ENCODE measurements at places on chromosomes 11 and 22.

GRCh38 chr11:118609380-118610224, 2.2 kb downstream of the PHLDB1 start:
- DNase-seq = no peak

DNA sequence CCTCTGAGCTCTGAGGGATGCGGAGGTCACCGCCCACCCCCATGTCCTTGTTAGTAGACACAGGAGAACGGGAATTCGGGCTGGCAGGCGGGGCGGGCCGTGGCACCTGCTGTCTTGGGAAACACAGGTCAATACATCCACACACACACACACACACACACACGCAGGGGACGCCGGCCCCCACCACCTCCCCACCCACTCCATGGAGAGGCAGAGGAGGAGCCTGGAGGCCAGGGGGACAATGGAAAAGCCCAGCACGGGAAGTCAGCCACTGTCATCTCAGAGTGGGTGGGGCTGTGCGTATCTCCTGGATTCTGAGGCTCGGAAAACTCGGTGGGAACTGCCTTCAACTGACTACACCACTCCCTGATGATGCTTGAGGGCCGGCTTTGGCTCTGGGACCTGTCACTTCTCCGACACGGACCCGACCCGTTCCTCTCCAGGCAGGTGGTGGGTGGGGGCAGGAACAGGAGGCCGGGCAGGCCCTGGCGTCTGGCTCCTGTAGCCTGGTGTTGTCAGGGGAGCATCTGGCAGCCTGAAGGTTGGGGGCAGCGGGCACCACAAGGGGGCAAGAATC, 18.5 kb upstream of the TMEM184B start:
- DNase-seq = no peak

DNA sequence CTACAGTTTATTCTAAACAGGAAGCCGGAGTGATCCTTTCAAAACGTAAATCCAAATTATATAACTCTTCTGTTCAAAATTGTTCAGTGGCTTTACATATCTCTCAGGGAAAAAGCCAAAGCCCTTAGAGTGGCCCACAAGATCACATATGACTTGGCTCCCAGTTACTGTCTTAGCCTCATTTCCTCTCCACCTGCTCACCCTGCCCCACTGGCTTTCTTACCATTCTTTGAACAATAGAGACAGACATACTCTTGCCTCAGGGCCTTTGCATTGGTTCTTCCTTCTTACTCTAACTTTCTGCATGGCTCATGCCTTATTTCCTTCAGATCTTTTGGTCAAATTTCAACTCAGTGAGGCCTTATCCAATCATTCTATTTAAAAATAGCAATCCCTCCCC, 52.1 kb downstream of the STIM1 start:
- no peak for DNase-seq

- no peak for DNase-seq
Observed at GRCh38 chr22:49726701-49727101, 101.0 kb downstream of the BRD1 start.

DNA sequence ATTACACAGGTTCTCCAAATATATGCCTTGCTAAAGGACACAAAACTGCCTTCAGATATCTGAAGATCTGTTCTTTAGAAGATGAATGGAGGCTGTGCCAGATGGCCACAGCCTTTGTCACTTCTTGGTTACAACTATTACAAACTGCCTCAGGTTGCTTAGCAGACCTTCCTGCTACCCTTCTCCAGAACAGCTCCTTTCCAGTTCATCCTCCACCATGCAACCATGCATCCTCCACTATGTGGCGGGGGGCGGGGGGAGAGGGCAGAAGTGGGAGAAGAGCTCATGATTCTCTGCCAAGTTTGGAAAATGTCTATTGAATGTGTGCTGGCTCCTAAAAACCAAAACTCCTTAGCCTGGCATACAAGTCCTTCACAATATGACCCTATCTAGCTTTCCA, 267.5 kb downstream of the TTC28 start:
- DNase-seq = no peak

DNA sequence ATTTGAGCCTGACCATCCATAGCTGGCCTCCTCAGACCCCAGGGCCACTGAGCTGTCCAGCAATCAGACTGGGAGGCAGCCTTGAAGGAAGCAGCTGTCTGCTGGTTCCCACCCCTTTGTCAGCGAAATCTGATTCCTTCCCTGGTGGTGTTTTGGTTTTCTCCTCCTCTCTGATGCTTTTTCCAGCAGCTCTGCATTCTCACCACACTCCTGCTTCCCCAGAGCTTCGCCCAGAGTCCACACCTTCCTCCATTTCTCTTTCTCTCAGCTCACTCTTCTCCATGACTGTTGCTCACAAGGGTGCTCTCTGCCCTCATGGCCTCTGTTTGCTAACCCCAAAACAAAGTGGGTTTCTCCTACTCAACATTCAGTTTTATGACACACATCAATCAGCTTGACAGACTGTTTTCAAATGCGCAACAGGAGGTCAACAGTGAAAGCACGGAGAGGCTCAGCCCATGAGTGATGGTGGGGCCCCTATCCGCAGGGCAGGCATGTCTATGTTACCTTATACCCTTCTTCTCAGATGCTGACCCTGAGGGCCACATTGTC, 130.6 kb upstream of the MTNR1B start:
- DNase-seq = no peak

DNA sequence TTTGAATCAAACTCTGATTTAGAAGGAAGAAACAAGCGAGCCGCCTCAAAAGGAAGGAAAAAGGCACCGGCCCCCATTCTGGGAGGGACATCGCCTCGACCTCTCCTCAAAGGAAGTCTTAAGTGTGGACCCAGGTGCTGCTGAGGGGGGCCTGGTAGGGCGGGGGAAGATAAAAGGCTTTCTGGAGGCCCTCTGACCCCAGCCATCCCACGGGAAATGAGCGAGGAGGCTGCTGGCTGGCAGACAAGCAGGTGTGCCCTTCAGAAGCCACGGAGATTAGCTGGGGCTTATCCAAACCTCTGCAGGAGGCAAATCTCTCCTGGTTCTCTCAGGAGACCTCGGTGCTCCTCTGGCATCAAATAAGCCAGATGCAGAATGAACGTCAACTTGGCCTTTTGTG, 171.4 kb upstream of the BLID start:
- DNase-seq = no peak

- no peak for DNase-seq
Observed at GRCh38 chr11:120340529-120340928, 4.3 kb downstream of the ARHGEF12 start.

GRCh38 chr11:116955949-116956348, 118.5 kb upstream of the APOA1 start:
- no peak for DNase-seq

DNA sequence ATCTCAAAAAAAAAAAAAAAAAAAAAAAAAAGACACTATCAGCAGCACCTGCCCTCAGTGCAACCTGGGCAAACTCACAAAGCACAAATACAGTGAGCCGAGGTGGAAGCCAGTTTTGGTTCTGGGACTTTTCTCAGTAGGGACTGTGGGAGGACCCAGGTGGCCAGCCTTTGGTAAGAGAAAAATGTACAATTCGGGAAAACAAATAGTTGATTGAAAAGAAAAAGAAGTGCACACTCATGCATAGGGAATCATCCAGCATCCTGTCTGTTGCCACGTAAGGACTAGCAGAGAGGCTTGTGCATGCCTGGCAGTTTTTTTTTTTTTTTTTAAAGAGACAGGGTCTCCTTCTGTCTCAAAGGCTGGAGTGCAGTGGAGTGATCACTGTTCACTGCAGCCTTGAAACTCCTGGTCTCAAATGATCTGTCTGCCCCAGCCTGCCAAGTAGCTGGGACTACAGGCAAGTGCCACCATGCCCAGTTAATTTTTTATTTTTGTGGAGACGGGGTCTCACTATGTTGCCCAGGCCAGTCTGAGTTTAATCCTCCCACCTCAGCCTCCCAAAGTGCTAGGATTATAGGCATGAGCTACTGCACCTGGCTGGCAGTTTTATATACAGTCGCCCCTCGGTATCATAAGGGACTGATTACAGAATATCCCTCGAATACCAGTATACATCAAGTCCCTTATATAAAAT, 36.7 kb downstream of the TPST2 start:
- DNase-seq = no peak

GRCh38 chr11:116731097-116731761, 41.6 kb downstream of the BUD13 start:
- no peak for DNase-seq

- DNase-seq = no peak
Observed at GRCh38 chr11:129373489-129373953, 2.1 kb upstream of the BARX2 start.

DNA sequence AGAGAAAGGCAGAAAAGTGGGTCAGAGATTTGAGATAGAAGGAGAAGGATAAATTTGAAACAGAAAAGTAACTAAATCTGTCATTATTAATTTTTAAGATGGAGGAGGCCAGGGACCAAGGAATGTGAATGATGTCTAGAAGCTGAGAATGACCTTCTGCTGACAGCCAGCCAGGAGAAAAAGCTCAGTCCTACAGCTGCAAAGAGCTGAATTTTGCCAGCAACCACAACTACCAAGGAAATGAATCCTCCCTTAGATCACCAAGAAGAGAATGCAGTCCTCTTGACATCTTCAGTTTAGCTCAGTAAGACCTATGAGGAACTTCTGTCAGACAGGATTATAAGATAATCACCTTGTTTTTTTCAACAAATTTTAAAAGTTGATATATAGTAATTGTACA, 538.2 kb downstream of the LRRC4C start:
- no peak for DNase-seq

- no peak for DNase-seq
Observed at GRCh38 chr22:19057999-19058491, 64.2 kb downstream of the DGCR2 start.

GRCh38 chr11:94877443-94878200, 95.7 kb downstream of the CWC15 start:
- no peak for DNase-seq

- no peak for DNase-seq
Observed at GRCh38 chr11:61901397-61901796, 10.1 kb upstream of the FADS3 start.

- DNase-seq = no peak
Observed at GRCh38 chr11:131906963-131907362, 536.5 kb downstream of the NTM start.

- no peak for DNase-seq
Observed at GRCh38 chr22:23187871-23188700, 7.8 kb downstream of the BCR start.

DNA sequence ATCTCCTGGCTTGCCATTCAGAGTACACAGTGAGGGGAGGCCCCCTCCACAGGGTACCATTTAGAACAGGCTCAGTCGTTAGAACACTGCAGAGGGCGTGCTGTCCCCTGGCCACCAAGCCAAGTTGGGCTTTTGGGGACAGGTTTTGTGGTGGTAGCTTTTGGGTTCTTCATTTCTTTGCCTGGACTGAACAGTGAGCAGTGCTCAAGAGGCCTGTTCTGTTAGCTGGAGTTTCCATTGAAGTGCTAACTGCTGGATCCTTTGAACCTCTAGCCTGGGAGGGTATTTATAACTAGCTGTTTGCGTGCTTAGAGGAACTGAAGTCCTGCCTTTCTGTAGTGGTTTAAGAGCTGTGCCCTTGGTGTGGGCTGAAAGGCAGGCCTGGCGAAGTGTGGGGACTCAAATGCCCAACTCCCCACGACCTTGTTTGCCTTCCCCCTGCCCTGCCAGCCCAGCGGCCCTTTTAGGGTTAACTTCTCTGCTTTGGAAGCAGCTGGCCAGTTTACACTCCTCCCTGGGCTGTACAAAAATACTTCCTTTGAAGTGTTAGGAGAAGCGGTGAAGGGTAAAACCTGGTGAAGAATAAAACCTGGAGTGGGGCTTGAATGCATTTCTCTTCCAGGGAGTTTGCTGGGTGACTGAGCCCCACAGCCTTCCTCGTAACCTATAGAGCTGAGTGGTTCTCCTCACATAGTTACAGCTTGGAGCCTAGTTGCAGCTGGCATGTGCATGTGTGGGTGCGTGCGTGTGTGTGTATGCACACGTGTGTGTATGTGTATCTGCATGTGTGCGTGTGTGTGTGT, 34.6 kb downstream of the ZNRF3 start:
- DNase-seq = no peak

DNA sequence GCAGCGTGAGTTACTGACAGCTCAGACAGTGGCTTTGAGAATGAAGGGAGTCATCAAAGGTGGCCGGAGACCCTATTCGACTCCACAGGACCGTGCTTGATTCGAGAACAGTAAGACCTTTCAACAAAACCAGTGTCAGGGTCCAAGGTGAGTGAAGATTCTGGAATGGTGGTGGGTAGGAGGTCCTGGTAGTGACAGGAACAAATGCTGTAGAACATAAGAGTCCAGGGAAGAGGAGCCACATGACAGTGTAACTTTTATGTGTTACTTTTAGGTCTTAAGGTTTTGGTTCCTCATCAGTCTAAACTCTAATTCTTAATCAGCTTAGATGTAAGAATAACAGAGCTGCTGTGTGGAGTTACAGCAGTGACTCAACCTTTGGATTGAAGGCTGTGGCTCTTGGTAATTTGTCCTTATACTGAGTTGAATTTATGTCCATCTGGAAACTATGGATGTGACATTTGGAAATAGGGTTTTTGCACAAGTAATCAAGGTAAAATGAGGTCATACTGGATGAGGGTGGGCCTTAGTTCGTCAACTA, 1.8 kb downstream of the TBC1D22A start:
- DNase-seq = no peak

All from stimulated activated CD8-positive, alpha-beta memory T cell treated with anti-CD3 and anti-CD28 coated beads, Interleukin-12 subunit alpha, Interleukin-12 subunit beta, amount 100 ng/mL, for 1 hour (primary cell).